T-helper 17 cell (primary cell): ENCODE measurements at places on chromosomes 6 and 20.

GRCh38 chr6:129267028-129267427, 384.1 kb downstream of the LAMA2 start:
- no peak for DNase-seq

- no peak for DNase-seq
These were observed 287.0 kb downstream of the CLIC5 start for GRCh38 chr6:45728674-45729073.

GRCh38 chr6:107676042-107676441, 148.1 kb downstream of the SCML4 start:
- no peak for DNase-seq

DNA sequence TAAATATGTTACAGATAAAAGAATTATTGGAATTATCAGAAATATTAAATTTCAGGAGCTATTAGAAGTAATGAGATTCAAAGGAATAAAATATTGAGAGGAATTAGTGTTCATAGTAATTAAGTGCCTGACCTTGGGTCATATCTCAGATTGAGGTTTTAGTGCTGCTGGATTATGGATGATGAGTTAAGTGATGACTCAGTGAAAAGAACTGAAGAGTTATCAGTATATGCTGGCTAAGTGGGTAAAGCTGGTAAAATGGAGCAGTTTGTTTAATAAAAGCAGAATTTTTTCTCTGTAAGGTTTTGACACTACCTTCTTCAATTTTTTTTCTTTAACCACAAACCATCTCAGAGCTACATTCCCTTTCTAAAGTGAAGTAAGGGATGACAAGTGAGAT, 206.7 kb downstream of the MANEA start:
- no peak for DNase-seq

GRCh38 chr6:45462190-45463134, 84.7 kb upstream of the SUPT3H start:
- DNase-seq: no peak
